ENCODE measurements at places on chromosomes 4 and X.

GRCh38 chr4:12399781-12400180 is 971.1 kb upstream of the HS3ST1 start:
- no peak for DNase-seq

GRCh38 chrX:48998391-48998790 is 3.7 kb downstream of the GRIPAP1 start:
- no peak for DNase-seq

DNA sequence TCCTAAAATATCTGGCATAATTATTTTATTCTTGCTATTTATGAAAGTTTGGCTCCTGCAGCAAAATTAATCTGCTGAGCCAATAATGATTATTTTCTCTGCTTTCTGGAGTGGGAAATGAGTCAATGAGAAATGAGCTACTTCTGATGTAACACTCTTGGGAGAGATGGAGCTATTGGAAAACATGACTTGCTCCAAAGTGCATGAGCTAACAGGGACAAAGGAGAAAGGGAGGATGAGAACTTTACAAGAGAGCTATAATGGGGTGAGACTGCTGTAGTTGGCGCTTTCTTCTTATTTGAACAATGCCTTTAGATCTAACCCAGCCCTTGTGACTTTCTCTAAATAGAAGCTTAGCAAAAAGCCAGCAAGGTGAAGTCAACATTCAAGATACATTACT is 615.1 kb downstream of the ANKRD50 start:
- DNase-seq, result no peak

GRCh38 chrX:518319-518718 is 112.3 kb upstream of the SHOX start:
- DNase-seq, result no peak

DNA sequence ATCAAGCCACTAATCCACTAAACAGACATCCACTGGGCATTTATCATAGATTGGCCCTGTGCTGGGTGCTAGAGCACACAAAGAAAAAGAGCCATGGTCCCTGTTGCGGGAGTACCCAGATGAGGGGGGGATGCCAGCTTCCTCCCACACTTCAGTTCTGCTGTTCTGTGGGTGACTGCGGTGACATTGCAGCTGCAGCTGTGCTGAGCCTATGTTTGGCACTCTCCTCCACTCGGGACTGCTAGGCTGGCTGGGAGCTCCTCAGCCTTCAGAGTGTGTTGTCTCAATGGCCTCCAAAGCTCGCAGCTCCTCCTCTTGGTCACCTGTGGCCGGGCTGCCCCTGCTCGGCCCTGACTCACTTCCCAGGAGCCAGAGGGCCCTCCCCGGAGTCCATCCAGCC is 173.2 kb downstream of the CLCN4 start:
- no peak for DNase-seq

- no peak for DNase-seq
These were observed 245.8 kb upstream of the DMD start for GRCh38 chrX:33457102-33457501.

DNA sequence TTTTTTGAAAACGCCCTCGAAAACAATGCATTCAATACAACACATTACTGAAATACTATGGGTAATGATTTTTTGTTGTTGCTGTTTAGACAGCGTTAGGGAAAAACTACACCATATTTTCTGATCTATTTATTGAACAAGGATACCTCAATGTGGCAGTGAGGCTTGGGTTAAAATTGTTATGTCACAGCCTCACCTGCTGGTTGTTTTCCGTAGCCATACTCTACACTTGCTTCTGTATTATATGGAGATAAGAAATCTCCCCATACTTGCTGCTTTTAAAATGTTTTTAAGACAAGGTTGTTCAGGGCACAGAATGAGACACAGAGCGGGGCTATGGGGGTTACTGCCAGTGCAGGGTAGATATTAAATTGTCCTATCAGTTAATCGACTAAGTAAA is 221.6 kb upstream of the FTHL17 start:
- DNase-seq, result no peak

DNA sequence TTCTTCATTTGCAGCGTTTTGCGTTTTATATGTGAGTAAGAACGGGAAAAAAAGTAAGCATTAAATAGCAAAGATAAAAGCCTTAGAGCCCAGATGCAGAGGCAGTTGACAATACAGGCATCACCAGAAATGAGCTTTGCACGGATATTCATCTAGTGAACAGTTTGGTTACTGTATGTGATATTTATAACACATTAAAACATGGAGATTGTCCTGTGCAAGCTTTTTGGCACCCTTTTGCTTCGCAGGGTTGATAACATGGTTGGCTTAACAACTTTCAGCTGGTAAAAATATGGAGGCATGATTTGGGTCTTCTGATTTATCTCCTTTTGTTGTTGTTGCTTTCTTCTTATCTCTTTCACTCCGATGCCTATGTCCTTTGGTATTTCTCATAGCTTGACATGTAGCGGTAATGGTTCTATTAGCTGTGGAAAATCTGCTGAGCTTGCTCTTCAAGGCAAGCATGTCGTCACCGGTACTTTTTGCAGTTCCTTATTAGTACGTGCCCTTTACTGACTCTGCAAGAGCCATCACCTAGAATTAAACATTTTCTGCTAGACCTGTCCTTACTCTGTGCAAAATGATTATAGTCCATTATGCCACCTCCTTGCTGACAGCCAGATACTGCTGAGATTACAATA is 102.9 kb downstream of the PCDH7 start:
- no peak for DNase-seq

DNA sequence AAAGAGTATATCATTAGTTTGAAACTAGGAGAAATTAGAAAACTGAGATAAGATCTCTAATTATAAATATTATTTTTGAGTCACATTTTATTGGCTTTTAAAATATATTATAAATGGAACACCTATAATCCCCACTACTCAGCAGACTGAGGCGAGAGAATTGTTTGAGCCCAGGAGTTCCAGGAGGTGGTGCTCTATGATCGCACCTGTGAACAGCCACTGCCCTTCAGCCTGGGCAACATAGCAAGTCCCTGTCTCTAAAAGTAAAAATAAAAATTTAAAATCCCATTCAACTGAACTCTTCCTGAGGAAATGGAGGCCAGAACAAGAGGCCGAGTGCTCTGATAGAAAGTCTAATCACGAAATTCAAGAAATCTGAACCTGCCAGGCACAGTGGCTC is 6.3 kb upstream of the C4orf36 start:
- no peak for DNase-seq

GRCh38 chr4:154731756-154732155 is 12.0 kb upstream of the LRAT start:
- DNase-seq, result no peak

DNA sequence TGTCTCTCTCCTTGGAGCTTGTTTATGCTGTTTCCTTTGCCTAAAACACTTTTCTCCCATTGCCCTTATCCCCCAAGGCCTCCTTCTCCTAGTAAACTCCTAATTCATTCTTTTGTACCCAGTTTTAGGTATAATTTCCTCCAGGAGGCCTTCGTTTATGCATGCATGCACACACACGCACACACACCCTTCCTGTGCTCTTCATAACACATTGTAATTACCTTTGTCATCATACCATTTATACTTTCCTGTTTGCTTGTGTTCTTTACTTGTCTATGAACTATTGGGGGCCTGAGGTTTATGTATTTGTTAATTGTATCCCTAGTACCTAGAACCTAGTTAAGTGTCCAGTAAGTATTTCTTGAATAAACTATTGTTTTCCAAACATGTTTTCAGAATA is 45.5 kb downstream of the XIAP start:
- DNase-seq, result no peak

GRCh38 chrX:22247169-22247568 is 25.5 kb upstream of the CBLL2 start:
- no peak for DNase-seq

DNA sequence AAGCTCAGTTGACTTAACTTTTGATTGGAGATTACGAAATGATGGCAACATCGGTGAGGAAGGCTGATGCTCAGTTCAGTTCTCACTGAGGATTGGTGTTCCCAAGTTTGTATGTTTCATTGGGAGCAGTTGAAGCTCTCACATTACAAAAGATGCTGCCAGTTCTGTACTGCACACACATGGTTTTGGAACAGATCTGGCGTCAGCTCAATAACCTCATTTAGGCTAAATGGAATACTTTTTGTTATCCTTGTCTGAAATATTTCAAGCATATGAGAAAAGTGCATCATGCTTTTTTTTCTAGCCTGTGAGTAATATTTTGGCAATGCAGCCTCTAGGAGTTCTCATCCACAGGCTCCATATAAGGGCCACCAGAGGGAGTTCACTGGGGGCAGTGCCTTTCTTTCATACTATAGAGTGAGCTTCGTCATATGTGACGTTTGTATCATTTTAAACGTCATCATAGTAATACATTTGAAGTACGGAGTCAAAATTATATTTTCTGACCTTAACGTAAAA is 4.1 kb downstream of the ENPEP start:
- no peak for DNase-seq

DNA sequence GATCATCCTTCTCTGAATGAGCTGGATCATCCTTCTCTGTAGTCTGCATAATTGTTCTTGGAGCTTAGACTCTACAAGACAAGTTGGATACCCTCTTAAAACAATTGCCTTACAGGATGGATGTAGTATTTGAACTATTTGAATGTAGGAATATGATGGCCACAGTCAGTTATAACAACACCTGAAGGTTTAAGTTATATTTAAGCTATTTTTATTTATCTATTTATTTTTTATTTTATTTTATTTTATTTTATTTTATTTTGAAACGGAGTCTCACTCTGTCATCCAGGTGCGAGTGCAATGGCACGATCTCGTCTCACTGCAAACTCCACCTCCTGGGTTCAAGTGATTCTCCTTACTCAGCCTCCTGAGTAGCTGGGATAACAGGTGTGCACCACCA is 149.9 kb upstream of the SLIT2 start:
- no peak for DNase-seq

DNA sequence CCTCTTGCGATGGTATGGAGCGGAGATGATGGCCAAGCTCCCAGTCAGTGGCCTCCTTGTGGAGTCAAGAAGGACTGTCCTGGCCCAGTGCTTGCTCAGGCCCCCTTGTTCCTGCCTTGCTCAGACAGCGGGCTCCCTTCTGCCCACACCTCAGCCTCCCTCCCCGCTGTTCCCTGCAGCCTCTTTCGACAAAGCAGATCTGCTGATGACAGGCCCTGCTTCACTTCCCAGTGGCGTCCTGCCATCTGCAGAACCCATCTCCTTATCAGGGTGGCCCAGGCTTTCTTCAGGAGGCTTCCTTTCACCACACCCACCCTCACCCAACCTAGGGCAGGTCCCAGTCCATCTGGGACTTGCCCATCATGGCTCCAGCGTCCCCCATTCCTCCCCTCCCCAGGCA is 80.0 kb downstream of the CLDN34 start:
- DNase-seq, result no peak

DNA sequence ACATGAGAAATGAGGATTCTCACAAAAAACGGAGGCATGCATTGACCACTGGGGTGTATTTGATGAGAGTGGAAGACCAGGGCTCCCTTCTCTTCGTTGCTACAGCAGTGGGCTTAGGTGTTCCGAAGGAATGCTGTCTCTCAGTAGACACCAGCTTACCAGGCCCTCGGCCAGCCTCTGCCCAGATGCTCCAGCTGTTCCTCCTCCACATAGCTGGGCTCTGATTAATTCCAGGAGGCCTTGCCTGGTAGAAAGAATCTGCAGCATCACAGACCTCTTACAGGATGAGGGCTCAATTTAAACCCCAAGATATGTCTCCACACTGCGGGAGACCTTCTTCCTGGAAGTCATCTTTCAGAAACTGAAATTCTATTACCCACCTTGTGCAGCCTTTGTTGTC is 346.6 kb upstream of the TENM3 start:
- no peak for DNase-seq

- DNase-seq, result no peak
These were observed 191.7 kb downstream of the TLL1 start for GRCh38 chr4:166064721-166065120.

GRCh38 chrX:72057331-72057730 is 74.4 kb downstream of the RTL5 start:
- no peak for DNase-seq

GRCh38 chr4:52059372-52059771 is 8.3 kb downstream of the SPATA18 start:
- DNase-seq, result no peak

- DNase-seq, result no peak
These were observed 77.2 kb downstream of the ANKRD50 start for GRCh38 chr4:124635331-124635730.

- no peak for DNase-seq
These were observed 9.6 kb downstream of the BMP3 start for GRCh38 chr4:81040012-81040659.

GRCh38 chrX:135973548-135974278 is at the start of gene MMGT1:
MMGT1 (minus strand) TSS chrX:135973988; CDS start chrX:135973675, 313 bp downstream.
- DNase-seq, result peak; percentile 77

DNA sequence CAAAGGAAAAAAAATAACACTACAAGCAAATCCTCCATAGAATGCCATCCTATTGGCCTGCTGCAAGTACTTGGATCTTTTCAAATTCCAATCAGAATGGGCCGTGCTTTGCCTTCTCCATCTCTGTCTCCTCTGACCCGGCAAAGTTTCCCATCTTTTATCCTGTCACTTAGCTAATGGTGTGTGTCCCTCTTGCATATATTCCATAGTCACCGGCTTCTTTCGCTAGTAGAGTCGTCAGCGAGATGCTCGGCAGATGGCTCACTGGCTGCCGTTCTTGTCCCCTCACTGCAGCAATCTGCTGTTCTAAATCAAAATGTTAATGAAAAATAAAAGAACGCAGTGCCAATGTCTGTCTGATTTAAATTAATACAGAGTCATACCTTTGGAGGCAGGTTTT is 22.1 kb downstream of the GRIA3 start:
- DNase-seq, result no peak

DNA sequence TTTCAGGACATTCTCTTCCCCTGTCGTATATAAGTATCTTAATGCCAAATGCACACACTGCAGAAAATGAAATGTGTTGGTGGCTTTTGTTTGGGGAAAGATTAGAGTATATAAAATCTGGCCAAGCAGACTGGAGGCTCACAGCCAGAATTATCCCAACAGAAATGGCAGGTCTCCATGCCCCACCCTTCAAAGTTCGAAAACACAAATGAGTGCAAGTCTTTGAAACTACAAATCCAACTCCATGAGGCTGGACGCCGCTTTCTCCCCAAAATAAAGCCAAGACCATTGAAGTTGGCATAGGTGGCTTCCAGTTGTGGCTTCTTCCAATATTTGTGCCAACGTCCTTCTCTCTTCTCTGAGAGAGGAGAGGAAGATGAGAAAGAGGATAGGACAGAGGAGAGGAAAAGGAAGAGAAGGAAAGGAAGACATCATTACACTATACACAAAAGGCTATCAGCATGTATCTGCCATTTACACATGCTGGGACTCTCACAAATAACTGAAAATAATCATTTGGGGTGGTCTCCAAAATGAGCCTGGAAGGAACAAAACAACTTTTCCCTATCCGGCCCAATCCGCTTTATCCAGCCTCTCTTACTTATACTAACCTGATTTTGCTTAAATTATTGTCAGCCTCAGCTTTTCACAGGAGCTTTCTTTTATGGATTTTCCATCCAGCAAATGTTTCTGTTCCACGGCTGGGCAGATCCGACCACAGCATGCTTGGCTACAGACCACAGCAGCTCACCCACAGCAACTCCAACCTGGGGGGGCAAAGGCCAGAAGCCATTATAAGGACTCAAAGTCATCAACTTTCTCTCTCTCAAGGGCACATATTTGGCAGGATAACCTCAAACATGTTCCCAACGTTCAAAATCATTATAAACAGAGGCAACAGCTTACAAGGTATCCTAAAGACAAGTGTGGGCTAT is 71.7 kb downstream of the APBB2 start:
- no peak for DNase-seq

Measured in Panc1 (cell line).